Hepatocyte (in vitro differentiated cells): ENCODE measurements at places on chromosomes 4 and X. TPM values are rescaled to one million over a fixed set of nuclear protein-coding genes. Genes with fewer than 3 reads are reported as not detected.

The SPANXB1 gene
- 1.9 and 4.5 TPM in 2 replicates for polyA plus RNA-seq

The UGT2B11 gene
- 1.2 and 3.2 TPM in 2 replicates for polyA plus RNA-seq

The MAOB gene
- polyA plus RNA-seq = 65.1 and 80.5 TPM in 2 replicates

The DOK7 gene
- polyA plus RNA-seq = 1.1 and 1.8 TPM in 2 replicates

The ATOH1 gene
- polyA plus RNA-seq = 0.06 and 0.86 TPM in 2 replicates

The CPE gene
- 60.9 and 66.4 TPM in 2 replicates for polyA plus RNA-seq

The ARX gene
- polyA plus RNA-seq = 0.11 and 0.29 TPM in 2 replicates

The MEPE gene
- not detected in 2 replicates for polyA plus RNA-seq

The PGAM4 gene
- not detected in 2 replicates for polyA plus RNA-seq

The UFSP2 gene
- polyA plus RNA-seq = 29.2 and 34.0 TPM in 2 replicates

The NXF2B gene
- not detected in 2 replicates for polyA plus RNA-seq

The NSUN7 gene
- 4.6 and 6.0 TPM in 2 replicates for polyA plus RNA-seq

The HSFX2 gene
- 0.53 and 1.1 TPM in 2 replicates for polyA plus RNA-seq

The PHOX2B gene
- not detected in 2 replicates for polyA plus RNA-seq

The HMX1 gene
- polyA plus RNA-seq = not detected in 2 replicates

The ADH6 gene
- polyA plus RNA-seq = 11.9 and 16.0 TPM in 2 replicates

The ASB11 gene
- not detected in 2 replicates for polyA plus RNA-seq

The FOXP3 gene
- polyA plus RNA-seq = not detected in 2 replicates

- DNase-seq = peak; percentile 13
Measured at GRCh38 chr4:99574530-99575324, at the start of gene MTTP. MTTP (plus strand) TSS chr4:99574824; CDS start chr4:99574910, 86 bp downstream.

GRCh38 chrX:40091691-40092421, 5.9 kb downstream of the BCOR start:
- no peak for DNase-seq

DNA sequence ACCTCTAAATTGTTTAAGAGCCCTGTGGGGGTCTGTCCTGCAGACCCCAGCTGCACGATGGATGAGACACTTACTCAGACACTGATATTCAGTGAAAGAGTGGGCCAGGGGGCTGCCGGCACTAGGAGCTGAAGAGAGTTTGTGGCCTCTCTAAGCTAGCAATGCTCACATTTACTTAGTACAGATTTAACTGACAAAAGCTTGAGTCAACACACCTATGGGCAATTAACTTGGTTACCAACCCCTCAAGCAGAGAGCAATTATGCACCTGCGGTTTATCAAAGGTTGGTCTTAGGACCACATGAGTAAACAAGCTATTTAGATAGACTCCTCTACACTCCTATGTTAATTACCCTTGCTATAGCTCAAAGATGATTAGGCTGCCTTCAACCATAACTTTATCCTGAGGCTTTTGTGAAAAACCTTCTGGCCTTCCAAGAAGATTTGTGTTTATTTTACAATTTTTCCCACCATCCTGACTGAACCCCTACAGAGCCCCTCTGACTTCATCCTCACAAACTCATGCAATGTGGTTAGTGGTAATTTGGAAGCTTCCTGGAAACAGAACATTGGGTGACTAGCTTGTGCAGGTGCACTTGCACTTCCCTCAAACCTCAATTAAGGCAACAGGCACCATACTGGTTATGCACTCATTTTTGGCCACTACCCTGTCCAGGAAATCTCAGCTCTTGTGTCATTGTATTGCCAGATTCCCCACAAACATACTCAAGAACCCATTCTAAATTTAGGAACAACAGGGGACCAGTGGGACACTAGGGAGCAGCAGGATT, 234.4 kb upstream of the ITM2A start:
- DNase-seq = peak; percentile 13

GRCh38 chr4:91600301-91600700, 703.5 kb upstream of the GRID2 start:
- DNase-seq = no peak

- DNase-seq = no peak
Measured at GRCh38 chr4:152185786-152186550, 349.9 kb downstream of the FBXW7 start.

GRCh38 chr4:3852309-3852708, 86.1 kb downstream of the ADRA2C start:
- no peak for DNase-seq

- no peak for DNase-seq
Measured at GRCh38 chr4:164935363-164935762, 42.1 kb downstream of the TRIM61 start.

GRCh38 chr4:8546766-8547107, 33.5 kb upstream of the GPR78 start:
- DNase-seq = no peak

- DNase-seq = no peak
Measured at GRCh38 chrX:120335289-120335688, 24.0 kb upstream of the TMEM255A start.

DNA sequence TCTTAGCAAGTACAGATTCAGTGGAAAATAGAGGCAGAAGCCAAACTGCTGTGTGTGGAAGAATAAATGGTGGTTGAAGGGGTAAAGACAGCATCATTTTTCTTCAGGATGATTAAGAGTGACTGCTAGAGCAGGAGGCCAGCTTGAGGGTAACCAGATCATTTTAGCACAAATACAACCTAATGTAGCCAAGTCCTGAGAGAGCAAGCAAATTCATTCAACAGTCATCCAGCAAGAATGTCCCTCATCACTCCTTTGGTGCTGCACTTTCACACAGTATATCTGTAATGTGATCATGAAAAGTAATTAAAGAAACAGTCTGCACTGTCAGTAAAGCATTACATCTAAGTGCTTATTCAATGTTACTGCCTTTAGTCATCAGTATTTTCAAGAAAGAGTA, 44.8 kb downstream of the NPFFR2 start:
- DNase-seq = no peak

GRCh38 chrX:53022381-53022780, 26.2 kb upstream of the GPR173 start:
- no peak for DNase-seq

DNA sequence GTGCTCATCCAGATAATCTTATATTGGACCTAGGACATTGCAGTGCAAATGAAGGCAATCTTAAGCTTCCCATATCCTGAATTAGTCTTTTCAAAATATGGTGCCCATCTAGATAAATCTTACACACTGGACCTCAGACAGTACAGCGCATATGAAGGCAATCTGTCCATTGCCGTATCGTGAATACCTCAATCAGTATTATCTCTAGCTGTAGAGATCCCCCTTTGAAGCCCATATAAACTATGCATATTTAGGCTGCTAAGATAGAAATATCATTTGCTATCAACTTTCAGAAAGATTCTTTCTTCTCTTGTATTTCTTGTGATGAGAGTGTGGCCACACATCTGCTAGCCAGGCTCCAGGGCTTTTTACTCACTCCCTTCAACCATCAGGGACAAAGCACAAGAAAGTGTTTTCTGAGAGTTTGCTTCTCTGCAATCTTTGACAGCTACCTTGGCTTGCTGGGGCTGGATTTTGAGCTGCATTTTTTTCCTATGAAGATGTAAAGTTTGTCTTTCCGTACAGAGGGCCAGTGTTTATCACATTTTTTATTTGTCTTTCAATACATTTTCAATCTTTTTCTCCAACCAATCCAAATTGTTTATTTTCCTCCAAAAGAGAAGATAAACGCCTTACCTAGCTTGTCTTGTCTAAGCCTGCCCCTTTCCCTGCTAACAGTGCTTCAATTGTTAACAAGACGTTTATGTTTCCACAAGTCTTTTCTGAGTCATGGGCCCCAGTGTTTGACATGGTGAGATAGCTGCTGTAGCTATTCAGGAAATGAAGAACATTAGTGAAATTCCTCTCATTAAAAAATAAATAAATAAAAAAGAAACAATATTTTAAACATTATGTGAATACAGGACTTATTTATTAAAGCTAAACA, 57.6 kb upstream of the FAT1 start:
- peak; percentile 57 for DNase-seq

DNA sequence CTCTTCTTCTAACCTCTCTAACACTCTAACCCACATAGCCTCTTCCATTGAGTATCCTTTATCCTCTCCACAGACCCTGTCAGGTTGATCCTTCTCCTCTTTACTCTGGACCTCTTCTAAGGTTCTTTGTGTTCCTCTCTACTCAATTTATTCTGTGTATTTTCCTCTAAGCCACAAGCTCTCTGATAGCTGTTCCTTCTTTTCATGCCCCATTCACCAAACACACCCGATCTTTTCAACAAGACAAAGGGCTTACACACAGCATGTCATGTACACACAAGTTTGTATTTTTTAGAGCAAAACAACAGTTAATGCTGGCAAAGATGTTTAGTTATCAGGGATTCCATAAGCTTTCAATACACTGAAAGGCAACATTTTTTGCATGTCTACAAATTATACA, 1.9 kb downstream of the SPIN2B start:
- no peak for DNase-seq

GRCh38 chr4:169791527-169792156, 33.9 kb upstream of the HPF1 start:
- peak; percentile 78 for DNase-seq

DNA sequence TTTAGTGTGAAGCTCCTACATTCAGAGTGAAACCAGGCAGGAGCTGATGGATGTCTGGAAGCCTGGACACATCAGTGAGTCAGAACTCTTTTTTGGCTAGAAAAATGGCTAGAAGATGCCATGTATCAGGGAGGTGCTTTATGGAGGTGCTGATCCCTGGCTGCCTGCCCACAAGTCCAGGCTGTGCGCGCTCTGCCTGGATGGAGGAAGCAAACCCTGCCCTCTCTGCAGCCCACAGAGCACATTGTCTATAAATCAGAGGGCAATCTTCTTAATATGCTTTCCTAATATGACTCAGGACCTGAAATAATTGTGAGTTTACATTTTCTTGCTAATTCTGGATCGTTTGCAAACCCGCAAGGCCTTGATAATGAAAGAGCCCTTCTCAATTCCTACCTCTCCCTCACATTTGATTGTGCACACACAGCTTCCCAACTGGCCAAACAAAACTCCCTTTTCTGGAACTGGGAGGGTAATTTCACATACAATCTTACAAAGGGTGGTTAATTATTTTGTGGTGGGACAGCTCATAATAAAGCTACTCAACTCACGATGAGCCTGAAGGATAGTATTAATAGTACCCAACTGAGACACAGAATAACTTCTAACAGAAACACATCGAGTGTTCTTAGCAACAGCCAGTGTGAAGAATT, 11.7 kb downstream of the MFAP3L start:
- no peak for DNase-seq

- DNase-seq = no peak
Measured at GRCh38 chr4:37994569-37994968, 34.4 kb downstream of the PTTG2 start.

- DNase-seq = no peak
Measured at GRCh38 chr4:34108391-34108790, 2135.9 kb downstream of the ARAP2 start.

- DNase-seq = no peak
Measured at GRCh38 chrX:38103857-38104812, 97.8 kb downstream of the SYTL5 start.

DNA sequence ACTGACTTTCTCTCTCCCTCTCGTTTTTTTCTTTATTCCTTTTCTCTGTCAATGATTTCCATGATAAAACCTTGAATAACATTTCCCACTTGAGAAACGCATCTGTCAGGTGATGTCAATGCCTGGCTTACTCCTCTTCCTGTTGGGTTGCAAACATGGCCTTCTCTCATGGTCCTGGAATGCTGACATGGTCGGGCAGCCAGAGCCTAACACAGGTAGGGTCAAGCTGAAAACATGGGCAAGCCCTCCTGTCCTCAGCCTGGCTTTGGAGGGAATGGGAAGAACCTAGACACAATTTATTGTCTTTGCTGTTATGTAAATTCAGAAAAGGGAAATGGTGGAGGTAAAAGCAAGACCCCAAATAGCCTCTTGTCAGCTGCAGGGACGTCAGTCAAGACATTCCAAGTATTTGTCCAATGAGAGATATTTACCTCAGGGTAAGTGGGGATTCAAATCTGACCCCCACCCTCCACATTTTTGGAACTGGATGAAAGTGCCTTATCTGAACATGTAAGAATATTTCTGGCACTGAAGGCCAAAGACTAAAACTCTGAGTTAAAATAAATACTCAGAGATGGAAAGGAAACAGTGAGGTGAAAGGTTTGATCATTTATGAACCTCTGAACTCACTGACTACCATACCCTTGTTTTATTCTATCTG, 473.8 kb downstream of the SPRY1 start:
- DNase-seq = no peak

DNA sequence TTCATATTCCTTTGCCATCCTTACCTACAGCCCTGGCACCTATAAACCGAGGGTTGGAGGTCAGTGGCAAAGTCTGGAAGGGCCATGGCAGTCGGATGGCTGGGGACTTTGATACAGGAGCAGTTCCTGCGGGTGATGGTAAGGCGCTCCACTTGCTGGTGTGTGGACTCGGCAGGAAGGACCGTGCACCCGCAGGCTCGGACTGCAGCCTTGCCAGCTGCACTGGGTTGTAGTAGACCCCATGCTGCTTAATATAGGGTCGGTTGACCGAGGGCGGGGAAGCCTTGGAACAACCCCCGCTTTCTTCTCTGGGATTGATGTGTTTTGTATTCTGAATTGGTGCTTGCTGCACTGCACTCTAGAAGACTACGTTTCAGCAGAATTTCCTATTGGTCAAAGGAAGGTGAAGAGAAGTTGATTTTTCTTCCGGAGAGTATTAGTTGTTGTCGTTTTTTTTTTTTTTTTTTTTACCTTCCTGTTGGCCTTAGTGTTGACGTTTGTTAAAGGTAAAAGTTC, 638 bp downstream of the BLTP1 start:
- peak; percentile 59 for DNase-seq

DNA sequence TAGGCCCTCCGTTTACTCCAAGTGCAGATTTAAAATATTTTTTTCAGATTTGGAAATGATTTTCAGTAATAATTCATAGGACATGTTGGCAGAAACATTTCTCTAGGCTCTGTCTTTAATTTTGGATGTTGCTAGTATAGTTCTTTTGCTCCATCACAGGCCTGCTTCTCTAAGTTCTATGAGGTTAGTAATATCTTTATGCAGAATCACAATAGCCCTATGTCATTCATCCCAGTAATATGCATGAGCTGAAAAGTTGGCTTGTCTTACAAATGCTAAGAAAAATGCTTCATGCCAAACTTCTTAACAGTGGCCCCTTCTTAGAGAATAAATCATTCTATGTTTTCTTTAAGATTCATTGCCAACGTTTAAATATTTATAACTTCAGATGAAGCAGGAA, 148.3 kb upstream of the TLL1 start:
- DNase-seq = no peak

DNA sequence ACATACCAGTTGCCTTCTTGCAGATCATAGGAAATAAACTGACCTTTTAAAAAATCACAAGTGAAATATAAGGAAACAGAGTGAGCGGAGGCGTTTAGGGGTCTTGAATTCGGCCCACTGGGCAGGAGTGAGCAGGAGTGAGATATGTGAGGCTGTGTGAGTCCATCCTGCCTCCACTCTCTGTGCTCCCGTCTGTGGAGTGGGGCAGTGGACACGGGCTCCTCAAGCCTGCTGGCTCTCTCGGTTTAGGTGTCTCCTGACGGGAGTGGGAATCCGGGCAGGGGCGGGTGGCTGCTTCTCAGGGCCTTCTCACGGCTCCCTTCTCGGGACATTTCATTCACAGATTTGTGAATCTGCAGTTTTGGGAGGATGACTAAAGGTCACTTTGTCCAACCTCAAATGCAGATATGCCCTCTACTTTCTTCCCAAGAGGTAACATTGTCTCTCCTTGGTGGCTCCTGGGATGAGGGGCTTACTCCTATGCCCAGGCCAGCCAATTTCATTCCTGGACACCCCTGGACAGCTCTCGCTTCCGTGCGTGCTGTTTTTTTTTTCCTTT, 27.6 kb downstream of the CYTL1 start:
- DNase-seq = no peak
